ENCODE measurements at places on chromosomes 13 and 19.

DNA sequence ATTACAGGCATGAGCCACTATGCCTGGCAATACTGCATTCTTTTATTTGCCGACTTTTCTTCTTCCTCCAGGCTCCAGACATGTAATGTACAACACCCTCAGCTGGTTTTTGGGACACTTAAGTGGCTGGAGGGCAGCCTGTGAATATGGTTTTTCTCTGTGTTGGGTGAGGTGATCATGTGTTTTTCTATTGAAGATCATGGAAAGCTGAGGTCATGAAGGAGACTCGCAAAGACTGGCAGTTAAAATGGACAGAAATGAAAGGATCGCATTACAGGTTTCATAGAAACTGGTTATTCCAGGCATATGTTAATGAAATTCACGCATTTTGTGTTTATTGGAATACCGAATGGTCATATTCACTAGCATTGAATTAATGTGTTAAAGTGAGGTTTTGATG lies 85.2 kb upstream of the RNF113B start:
- no peaks in the 10 kb centered on the region for H3K4me1 ChIP-seq
- H3K27me3 ChIP-seq = no peaks in the 10 kb centered on the region
- no peaks in the 10 kb centered on the region for H3K36me3 ChIP-seq
- no peak for DNase-seq
- H3K27ac ChIP-seq = no peak overlapping the region

DNA sequence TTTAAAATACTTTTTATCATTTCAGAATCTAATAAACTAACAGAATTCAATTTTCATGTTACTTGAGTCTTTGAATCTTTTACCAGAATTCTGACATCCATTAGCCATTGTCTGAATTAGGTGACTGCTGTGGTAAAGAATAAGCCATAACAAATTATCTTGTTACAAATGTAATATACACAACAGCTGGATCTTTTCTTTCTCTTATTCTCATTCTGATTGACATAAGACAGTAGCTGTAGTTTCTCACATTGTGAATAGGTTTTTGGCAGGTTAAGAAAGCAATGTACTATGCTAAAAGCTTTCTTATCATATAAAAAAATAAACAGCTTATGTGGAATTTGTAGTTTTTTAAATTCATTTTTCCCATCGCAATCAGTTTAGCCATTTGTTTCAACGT lies 734.0 kb upstream of the PCDH9 start:
- H3K4me3 ChIP-seq = no peak overlapping the region
- H3K4me1 ChIP-seq = no peaks in the 10 kb centered on the region
- no peak overlapping the region for H3K27ac ChIP-seq
- H3K36me3 ChIP-seq = no peaks in the 10 kb centered on the region
- no peaks in the 10 kb centered on the region for H3K27me3 ChIP-seq
- no peak for DNase-seq

DNA sequence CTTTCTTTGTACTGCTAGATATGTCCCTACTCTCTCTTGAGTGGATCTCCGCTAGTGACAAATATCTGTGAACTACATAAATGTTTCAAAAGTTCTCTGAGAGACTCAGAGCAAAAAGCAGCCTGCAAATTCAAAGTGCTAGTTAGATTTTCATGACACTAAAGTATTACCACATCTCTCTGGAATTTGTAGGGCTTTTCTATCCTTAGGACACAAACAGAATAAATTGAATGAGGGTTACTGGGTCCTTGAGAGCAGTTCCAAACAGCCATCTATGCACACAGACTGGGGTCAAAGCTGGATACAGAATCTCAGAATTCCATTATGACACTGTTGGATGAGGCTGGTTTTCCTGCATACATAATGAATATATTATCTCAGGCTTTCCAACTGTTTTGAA lies 953.2 kb downstream of the DIAPH3 start:
- no peaks in the 10 kb centered on the region for H3K4me1 ChIP-seq
- H3K27ac ChIP-seq = no peak overlapping the region
- DNase-seq = no peak
- H3K36me3 ChIP-seq = no peaks in the 10 kb centered on the region

GRCh38 chr19:45508417-45508860 lies 1.2 kb downstream of the VASP start:
- H3K36me3 ChIP-seq = no peaks in the 10 kb centered on the region
- peak overlapping the region; percentile 80 for H3K4me3 ChIP-seq
- DNase-seq = no peak
- peaks cover 76% of the 10 kb centered on the region for H3K4me1 ChIP-seq
- peak overlapping the region; percentile 96 for H3K27ac ChIP-seq

DNA sequence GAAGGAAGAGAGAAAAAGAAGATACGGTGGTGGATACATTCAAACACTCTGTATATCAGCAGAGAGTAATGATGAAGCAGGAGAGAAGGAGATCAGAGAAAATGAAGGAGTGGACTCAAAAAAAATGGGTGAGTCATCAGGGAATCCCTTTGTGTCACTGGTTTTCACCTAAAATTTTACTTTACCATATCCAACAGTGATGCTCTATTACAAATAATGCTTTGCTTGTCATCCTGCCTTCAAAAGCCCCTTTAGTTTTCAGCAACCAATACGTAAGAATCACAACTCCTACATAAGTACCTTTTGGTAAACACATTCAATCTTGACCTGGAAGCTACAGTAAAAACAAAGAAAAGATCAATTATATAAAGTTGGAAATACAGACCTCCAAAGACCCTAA lies 88.8 kb downstream of the ENOX1 start:
- H3K4me3 ChIP-seq = no peak overlapping the region
- H3K27ac ChIP-seq = no peak overlapping the region
- no peak for DNase-seq
- H3K27me3 ChIP-seq = no peaks in the 10 kb centered on the region
- H3K4me1 ChIP-seq = no peaks in the 10 kb centered on the region
- no peaks in the 10 kb centered on the region for H3K36me3 ChIP-seq

GRCh38 chr19:24140591-24140990 lies 53.6 kb downstream of the ZNF254 start:
- H3K27ac ChIP-seq = no peak overlapping the region
- DNase-seq = no peak

DNA sequence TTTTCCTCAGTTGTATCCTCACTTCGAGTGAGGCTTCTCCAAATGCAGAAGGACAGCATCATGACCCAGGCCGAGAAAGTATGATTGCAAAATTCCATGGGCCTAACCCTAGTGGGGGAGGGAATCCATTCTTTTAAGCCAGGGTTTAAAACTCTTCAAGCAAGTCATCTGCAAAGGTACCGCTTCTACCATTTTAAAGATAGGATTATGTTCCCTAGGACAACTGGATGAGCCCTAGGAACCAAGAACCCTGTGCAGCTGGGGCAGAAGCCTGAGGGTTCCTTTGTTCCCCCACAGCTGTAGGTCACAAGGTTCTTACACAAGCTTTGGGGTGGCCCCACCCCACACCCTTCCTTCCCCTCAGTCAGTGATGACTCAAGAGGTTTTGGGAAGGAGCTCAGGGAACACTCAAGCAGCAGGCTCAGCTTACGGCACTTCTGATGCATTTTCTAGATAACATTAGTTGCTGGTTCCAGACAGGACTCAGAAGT lies 13.5 kb downstream of the ARL11 start:
- peaks cover 7% of the 10 kb centered on the region for H3K36me3 ChIP-seq
- H3K4me1 ChIP-seq = peaks cover 58% of the 10 kb centered on the region
- no peaks in the 10 kb centered on the region for H3K27me3 ChIP-seq

GRCh38 chr13:110070511-110071120 lies 236.3 kb downstream of the COL4A1 start:
- no peaks in the 10 kb centered on the region for H3K4me1 ChIP-seq
- DNase-seq = no peak

Measured in CD14-positive monocyte (primary cell).